ENCODE measurements at places on chromosomes 5 and 9. TPM values are rescaled to one million over a fixed set of nuclear protein-coding genes. Genes with fewer than 3 reads are reported as not detected.

DNA sequence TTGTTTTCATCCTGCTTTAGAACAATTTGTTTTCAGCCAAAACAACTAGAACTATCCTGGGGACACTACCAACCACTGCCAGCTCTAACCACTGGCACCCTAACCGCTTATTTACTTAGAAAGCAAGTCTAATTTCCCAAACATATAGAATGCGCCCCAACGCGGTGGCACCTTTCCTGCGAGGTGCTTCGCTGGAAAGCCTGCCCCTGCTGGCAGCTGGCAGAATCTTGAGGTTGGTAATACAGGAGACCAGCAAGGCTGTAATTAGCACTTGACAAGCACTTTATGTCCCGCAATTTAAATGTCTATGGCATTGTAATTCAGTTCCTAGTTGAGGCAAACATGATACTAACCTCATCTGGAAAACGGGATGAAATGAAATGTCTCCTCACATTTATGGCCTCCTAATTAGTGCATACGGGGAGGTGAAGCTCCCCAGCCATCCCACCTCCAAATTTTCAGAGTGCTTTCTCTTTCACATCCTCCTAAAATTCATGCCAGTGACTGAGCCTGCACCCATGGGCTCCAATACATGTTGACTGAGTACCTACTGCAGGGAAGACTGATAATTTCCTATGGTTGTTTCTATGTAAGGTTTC is 30.4 kb downstream of the GABBR2 start:
- no peak for DNase-seq

The CER1 gene
- not detected for total RNA-seq

The NINJ1 gene
- total RNA-seq, result 121 TPM

The IFNB1 gene
- 0.58 TPM for total RNA-seq

DNA sequence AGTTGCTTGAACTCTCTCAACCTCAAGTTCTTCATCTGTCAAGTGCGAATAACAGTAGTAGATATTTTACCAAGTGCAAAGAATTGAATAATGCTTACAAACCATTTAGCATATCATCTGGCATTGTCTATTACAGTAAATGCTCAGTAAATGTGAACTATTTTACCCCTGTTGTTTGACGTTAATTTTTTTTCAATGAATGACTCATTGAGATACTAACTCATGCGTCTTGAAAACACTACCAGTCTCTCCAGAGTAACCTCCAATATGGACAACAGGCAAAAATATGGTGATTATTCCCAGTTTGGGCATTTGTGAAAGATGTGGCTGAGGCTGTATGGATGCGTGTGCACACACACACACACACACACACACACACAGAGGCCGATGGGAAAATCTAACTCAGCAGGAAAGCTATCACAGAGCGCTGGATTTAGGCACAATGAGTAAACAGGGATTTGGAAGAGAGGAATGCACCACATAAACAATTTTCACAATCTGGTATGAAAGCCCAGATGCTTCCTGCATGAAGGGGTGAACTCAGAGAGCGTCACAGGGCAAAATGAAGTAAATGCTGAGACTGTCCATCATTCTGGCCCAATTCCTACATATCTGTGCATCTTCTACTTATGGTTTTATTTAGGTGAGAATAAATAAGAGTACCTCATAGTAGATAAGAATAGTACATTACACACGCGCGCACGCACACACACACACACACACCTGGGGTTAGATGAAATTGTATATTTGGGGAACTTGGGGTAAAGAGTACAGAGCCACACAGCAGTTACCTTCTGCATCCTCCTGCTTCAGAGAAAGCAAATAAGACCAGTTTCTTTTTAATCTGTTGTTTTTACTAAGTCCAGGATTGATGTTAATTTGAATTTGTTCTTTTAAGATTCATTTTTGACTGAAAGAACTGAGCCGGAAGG is 128.7 kb downstream of the PALM2AKAP2 start:
- no peak for DNase-seq

The PCDHGA10 gene
- 0.12 TPM for total RNA-seq

DNA sequence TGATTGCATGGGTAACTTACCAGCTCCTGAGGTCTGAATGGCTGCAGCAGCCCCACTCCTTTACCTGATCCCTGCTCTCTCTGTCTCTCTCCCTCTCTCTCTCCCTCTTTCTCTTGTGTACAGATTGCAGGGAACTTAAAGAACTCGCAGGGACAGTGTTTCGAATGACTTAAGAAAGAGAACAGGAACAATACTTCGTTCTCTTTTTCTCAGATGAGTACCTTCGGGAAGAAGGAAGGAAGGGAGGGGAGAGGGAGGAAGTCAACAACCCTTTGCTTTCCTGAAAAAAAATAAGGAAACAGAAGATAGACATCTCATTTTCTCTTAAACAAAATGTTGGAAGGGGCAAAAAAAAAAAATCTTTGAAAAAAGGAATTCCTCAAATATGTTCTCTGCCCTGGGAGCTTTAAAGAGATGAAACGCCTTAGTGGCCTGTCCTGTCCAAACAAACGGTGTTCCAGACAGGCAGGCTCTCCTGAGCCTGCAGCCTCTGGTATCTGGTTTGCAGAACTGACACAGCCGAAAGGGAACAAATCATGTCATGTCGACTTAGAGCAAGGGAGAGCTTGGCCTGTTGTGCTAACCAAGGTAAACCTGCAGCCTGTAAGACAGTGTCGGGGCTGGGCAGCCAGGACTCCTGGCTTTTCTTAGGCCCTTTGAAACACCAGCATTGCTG is at the start of gene ZNF366:
Gene ZNF366 (minus strand): TSS at position 180 of the 676 bp plus-strand sequence. CDS start 45,914 bp downstream, outside the sequence.
- DNase-seq, result no peak

DNA sequence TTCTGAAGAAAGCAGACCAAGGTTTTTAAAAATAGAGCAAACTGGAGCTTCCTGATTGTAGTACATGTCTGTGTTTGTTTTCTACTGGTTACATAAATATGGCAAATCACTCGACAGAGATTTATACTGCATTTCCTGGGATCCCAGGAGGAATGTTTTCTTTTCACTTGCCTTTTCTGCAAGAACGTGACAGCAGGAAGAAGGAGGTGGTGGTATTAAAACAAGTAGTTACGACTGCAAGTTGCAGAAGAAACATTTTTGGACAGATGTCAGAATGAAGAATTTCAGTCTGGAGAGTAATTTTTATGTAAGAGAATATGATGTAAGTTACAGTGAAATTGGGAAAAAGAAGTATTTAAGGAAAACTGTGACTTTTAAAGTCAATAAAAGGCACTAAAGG is 253.7 kb upstream of the NFIL3 start:
- no peak for DNase-seq

The ANKRD55 gene
- total RNA-seq, result 3.4 TPM

DNA sequence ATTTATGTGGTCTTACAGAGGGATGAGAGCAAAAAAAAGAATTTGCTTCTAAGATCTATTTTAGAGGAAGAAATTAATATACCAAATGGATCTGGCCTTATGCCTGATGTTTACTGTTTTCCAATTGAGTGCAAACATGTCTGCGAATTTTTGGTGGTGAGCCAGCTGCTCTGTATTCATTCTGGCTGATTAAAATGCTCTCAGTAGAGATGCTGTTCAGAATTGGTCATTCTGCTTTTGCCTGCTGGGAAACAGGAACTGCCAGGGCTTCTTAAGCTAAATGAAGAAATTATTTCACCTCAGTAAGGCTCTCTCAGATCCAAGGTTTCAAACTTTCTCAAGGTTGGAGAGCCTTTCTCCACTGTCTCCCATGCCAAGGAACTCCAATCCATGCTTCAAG is 132.0 kb upstream of the SV2C start:
- DNase-seq, result no peak

DNA sequence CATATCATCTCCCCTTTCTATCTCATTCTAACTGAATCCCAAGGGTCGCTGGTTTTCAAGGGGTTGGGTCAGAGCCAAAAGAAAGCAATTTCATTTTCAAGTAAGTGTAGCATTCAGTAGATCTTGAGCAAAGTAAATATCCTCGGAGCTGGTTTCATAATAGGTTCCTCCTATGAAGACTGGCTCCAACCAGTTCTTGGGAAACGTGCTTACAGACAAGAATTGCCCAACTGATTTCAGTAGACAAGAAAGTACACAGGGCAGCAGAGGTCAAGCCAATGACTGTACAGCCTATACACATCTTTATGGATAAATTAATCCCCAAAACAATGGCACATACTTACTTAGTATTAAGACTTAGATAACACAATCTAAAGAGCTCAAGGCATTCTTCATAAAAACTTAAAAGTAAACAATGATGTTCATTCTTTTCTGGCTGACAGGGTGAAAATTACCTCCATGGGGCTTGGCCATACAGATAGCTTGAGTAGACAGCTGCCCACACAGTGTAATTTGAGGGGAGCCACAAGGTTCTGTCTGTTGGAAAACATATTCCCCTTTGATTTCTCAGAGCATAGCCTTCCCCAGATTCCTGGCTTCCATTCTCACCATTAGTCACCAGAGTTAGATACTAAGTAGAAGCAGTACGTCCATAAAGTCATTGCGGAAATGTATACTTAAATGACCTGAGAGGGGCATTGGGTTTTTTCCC is 163.9 kb downstream of the ARRDC3 start:
- DNase-seq, result no peak

Measured in activated T-cell treated with anti-CD3 and anti-CD28 coated beads, Interleukin-2, amount 50 U/mL, for 72 hours (primary cell).